Stimulated activated CD4-positive, alpha-beta T cell treated with anti-CD3 and anti-CD28 coated beads, Interleukin-4, amount 100 ng/mL, for 4 hours (primary cell): ENCODE measurements at places on chromosomes 3 and 15.

DNA sequence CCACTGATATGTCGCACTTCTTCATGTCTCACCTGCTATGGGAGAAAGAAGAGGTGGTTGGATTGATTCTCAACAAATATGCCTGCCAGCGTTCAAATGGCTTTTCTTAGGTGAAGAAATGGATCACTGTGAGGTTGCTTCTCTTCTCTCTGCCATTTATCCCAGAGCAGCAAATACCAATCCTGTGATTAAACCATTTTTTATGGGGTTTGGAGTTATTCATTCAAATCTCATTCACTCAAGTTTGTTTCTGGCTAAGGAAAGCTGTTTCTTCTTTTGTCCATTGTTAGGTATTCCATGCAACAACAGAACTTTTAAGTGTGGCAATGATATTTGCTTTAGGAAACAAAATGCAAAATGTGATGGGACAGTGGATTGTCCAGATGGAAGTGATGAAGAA is 12.2 kb upstream of the C3orf52 start:
- no peak for DNase-seq

- no peak for DNase-seq
These were observed 607.5 kb upstream of the BCHE start for GRCh38 chr3:166444756-166445155.

DNA sequence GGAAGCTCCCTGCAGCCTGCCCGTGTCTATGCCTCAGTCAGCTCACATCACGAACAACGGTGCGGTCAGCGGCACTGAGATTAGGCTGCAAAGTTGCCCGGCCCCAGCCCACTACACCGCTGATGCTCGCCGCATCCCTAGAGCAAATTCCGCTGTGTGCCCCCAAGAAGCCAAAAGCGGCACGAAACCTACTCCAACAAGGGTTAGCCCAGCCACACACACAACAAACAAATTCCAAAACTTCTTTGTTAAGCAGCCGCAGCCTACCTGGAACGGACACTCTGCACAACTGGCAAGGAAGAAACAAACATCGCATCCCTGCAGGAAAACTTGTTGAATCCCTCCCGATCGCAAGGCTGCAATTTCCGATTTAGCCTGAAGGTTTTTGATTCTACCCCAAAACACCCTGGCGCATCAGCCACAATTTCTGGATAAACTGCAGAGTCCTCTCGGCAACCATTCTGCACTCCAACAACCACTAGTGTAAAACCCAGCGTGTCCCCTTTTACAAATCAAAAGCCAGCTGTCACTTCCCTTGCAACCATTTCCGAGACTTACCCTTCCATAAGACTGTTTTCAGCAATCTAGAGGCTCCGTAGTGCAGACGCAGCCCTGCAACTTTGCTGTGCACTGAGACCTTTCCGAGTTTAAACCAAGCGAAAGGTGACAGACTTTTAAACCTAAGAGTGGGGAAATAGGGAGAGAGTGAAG is 449 bp downstream of the ROBO1 start:
- DNase-seq: no peak

DNA sequence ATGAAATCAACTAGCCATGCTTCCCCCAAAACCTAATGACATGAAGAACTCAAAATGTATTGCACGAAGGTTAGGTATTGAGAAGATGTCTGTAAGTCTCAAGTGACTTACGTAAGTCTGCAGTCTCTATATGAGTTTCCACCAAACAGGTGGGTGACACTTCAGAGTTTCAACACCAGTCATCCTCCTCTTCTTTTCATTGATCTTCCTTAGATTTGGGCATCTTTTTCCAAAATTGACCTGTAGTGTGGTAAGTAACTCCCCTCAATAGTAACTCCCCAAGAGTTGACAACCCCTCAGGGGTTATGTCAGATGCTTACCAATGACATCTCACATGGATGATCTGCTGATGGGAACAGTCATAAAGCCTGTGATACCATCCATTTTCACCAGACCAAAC is 46.1 kb downstream of the GPR176 start:
- DNase-seq: no peak

GRCh38 chr3:30752970-30753369 is 141.5 kb downstream of the GADL1 start:
- no peak for DNase-seq

DNA sequence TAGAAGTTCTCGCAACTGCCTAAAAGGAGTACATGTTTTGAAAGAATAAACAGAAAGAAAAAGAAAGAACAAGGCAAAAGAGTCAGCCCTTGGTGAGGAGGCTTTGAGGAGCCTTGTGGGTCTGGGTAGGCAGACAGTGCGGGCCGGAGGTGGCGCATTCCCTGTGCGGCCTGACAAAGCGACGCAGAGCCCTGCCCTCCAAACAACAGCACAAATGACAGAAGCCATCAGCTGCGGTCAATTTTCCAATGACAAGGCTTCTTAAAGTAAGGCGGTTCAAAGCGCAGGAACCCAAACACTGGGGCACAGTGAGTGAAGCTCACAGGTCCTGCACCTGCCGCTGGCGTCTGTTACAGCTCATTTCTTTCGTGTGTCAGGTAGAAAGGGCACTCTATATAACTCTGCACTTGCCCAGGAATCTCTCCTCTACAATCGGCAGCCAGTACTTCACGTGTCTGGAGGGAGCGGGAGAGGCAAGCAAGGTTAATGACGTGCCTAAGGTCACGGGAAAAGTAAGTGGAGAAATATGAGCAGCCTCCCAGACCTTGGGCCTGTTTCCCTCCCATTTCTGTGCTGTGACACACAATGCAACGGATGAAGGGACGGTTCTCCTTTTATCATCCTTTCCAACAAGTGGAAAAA is 178.1 kb downstream of the OPA1 start:
- no peak for DNase-seq

- DNase-seq: no peak
These were observed 704.2 kb downstream of the EDEM1 start for GRCh38 chr3:5891711-5892110.

DNA sequence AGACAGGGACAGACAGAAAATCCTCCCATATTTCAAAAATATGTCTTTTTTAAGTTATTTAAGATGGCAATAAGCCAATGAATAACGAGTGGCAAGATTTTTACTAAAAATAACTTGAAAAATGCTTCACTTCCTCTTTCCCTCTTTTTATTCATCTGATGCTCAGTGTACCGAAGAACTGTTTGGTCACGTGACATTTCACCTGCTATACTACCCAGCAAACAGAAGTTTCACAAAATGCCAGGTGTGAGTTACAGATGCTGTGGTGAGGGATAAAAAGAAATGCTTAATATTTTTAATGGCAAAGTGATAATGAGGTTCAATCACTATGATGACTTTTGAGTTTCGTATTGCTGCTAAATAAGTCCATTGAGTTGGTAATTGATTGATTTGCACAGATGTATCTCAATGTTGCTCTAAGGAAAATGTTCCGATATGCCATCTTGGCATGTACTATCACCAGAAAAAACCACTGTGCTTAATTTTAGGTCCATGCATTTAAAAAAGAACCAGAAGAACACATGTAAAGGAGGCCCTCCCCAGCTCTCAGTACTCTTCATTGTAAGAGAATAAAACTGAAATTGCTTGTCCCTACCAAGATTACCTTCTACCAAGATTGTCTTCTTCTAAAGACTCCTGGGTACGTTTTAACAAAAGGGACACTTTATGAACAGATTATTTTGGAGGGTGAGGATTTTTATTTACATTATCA is 26.0 kb upstream of the SEC62 start:
- DNase-seq: no peak

DNA sequence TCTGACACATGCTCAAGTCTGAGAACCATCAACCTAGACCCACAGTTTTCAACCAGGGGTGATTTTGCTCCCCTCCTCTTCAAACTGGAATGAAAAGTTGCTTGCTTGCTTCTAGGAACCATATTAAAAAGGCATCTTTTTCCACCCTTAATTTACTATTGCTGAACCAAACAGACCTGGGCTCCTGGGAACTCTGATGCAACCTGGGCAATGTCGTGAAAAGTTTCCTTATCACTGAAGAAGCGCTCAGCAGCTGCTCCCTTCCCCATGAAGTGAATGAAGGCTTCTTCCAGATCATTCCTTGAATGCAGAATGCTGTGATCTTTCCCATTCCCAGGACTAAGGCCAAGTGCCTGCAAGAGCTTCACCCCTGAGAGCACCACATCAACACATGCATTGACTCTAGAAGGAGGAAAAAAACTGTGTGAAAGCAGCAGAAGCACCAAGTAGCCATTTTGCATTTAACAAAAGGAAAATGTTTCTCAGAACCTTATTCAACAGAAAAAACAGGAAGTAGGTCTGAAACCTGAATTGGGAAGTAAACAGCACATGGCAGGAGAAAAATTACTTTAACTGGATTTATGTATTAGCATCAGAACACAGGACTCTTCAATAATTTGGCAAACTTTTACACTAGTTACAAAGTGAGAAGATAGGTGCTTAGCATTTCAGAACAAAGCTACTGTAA is 8.7 kb downstream of the ADPGK start:
- no peak for DNase-seq

GRCh38 chr3:127168271-127168670 is 24.7 kb upstream of the PRR23E start:
- DNase-seq: no peak

- no peak for DNase-seq
These were observed 46.4 kb downstream of the DLEC1 start for GRCh38 chr3:38085311-38085942.

DNA sequence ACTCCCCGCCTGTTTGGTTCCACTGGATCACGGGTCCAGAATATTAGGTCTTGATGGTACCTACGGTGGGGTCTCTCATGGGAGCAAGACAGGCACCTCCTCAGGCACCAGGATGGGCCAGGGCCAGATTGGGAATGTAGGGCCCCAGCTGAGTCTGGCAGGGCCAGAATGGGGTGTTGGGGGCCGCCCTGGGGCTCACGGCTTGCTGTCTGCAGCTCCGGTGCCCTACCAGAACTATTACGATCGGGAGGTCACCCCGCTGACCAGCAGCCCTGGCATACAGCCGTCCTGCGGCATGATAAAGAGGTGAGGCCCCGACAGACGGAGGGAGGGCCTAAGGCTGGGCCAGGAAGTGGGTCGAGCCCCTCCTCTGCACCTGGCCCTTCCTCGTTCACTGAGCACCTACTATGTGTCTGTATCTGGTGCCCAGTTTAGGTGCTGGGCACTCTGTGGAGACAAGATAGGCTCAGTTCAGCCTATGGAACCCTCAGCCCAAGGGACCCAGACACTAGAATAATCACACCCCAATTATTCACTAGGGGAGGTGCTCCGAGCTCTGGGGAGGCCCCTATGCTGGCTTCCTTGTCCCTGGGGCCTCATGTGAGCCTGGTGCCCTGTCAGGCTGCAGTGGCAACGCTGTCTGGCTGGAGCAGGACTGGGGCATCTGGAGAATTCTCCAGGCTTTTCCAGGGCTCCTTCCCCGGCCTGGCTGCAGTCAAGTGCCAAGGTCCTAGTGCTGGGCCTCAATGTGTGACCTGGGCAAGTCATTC is 37.9 kb downstream of the PSTPIP1 start:
- DNase-seq: peak; percentile 1

DNA sequence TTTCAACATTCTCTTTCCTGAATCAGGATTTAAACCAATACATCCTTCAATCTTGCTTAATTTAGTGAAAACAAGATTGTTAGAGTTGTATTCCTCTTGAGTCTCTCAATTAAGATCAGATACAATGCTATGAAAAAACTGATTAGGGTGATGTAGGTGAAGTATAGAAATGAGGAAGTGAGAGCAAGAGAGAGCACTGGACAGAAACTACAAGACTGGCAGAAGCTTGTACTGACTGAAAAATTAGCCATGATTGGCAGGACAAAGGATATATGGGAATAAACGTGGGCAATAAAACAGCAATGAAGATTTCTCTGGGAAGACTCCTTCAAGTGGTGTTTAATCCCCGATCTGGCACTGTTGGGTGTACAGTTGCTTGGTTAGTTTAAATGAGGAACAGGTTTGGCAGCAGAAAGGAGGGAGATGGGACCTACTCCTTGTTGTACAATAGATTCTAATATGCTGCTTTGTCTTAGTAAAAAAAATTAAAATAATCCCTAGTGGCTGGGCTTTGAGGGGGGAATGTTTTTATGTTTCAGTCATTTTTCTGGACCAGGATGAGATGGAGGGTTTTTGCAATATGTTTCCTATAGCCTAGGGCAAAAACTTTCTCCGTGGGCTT is 252.7 kb downstream of the SLC9A9 start:
- no peak for DNase-seq

DNA sequence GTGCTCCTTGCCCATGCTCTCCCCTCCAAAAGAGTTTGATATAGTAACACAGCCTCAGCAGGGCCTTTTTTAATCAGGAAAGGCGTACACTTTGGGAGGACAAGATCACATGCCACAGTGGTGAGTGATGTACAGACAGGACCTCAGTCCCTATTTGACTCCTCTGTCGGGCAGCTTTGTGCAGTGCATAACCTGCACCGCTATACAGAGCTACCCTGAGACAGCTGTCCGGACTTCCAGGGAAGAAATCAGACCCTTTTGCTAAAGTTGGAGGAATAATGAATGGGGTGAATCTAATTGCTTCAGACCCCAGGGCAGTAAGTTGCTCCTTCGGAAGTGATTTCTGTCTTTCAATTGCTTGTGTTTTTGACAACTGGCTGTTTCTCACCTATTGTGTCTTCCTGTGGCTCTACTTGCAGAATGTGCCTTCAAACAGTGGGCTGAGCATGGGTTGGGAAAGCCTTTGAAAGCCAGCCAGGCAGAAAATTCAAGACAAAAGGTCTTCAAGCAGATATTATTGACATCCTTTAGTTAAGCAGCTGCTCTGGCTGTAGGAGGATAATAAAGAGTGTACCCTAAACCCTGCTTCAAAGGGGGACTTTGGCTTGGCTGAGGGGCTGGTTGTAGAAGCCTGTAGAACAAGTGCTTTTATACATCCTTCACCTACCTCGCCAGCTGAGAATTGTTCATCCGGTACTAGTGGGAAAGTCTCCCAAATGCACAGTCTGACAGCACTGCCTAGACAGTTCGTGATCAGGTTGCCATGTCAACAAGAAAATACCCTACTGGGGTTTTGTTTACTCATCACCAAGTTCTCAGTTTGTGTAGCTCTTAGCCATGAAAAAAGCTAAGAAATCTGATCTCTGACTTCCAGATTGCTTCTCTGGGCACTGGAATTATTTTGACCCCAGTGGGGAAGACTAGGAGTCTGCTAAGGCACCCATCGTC is 35.1 kb downstream of the SNTN start:
- no peak for DNase-seq

- DNase-seq: no peak
These were observed 856 bp downstream of the TMEM40 start for GRCh38 chr3:12758025-12758781.

GRCh38 chr15:91522605-91523332 is 330.7 kb upstream of the SLCO3A1 start:
- no peak for DNase-seq
